ENCODE measurements at places on chromosomes 2 and 18. TPM values are rescaled to one million over a fixed set of nuclear protein-coding genes. Genes with fewer than 3 reads are reported as not detected.

- no peak for DNase-seq
Measured at GRCh38 chr2:50820176-50820575, 211.8 kb downstream of the NRXN1 start.

Gene GCC2
- total RNA-seq, result 8.1 TPM

Gene CMPK2
- total RNA-seq, result 31.5 TPM

Gene DLGAP1
- 0.27 TPM for total RNA-seq

Gene KLHL41
- total RNA-seq, result under 0.01 TPM

Data from hematopoietic multipotent progenitor cell (in vitro differentiated cells).